ENCODE measurements at places on chromosomes 3 and 15.

DNA sequence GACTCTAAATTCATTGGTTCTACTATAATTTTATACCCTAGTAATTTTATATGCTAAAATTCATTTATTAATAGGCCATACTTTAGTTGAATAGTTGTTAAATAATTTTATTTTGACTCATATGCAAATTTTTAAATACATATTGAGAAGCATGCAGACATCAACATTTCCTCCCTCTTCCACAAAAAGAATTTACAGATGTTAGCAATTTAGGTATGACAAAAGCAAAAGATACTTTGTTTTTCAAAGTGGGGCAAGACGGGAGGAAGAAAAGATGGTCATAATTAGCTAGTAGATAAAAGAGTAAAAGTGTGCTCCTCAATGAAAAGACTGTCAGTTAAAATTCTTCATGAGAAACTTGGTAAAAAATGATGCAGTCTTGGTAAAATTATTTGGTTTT, 148.9 kb upstream of the TSPAN3 start:
- DNase-seq = no peak

DNA sequence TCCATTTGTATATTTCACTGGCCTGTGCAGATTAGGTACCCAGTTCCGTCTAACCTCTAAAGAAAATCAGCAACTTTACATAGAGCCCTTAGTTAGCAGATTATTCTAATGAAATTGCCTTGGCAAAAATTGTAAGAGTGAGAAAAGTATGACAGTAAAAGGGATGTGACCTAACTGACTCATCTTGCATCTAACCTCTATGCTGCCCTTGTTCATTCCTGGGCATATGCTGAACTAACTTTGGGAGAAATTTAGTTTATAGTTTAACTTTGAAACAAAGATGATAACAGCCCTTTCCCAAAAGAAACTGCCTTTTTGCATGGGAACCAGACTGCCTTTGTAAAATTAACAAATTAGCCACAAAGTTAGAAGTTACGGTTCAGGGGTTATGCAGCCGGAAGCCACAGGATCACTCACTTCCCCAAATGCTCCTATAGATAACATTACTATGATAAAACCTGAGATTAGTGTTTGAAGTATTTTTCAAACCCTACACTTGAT, 839.8 kb upstream of the ALCAM start:
- no peak for DNase-seq

GRCh38 chr3:195214381-195214780, 56.6 kb downstream of the XXYLT1 start:
- no peak for DNase-seq

DNA sequence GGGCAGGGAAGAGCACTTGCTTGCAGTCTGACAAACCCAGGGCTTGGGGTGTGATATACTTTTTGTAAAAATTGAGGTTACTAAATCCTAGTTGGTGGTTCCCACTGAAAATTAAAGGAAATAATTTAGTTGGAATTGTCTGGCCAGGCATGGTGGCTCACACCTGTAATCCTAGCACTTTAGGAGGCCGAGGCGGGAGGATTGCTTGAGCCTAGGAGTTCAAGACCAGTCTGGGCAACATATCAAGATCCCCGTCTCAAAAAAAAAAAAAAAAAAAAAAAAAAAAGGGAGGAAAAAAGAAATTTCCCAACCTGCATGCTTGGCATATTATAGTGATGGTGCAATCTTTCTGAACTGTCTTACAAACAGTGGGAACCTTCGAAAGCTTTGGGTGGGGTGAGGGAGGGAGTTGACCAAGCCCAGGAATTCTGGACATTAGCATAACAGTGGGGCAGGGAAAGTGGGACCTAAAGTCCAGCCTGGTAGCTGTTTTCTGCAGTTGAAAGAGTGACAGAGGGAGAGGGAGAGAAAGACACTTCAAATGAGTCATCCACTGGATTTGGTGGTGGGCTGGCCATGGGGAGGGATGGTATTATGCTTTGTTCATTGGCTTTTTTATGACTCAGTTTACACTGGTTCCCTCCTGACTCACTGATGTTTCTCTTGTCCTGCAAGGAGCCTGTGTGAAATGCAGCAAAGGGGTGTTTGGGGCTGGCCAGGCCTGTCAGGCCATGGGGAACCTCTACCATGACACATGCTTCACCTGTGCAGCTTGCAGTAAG, 41.1 kb downstream of the LIMD1 start:
- no peak for DNase-seq

- no peak for DNase-seq
Observed at GRCh38 chr3:141337523-141337854, 30.8 kb upstream of the ZBTB38 start.

GRCh38 chr3:57982561-57983243, 25.5 kb upstream of the FLNB start:
- DNase-seq = no peak

DNA sequence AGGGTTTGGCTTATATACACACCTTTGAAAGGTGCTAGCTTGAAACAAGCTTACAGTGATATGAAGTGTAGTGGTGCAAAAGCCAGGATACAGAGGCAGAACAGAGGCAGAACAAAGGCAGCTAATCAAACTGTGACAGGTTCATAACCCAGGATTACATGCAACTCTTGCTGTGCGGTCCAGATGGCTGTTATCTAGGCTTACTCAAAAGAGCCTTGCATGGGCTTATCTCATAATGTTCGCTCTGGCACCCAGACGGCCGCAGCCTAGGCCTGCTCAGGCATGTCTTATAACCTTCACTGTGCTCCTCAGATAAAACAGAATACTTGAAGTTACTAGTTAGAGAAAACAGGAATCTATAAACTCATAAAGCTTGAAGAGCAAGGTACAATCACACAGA, 22.8 kb upstream of the NOX5 start:
- DNase-seq = no peak

DNA sequence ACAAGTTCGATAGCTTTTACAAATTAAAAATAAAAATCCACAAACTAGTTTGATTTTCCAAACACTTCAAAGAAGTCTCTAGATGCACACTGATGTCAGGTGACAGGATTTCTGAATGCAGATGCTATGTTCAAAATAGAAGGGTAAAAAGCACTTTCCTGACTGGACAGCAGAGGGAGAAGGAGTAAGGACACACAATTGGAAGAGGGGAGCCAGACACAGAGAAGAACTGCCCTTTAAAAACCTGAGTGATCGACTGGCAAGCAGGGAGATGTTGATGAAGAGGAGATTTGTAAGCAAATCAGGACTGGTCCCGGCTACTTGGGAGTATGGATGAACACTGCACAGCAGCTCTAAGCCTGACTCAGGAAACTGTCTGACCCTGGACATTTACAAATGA, 612.8 kb downstream of the MAGI1 start:
- DNase-seq = no peak

- DNase-seq = peak; percentile 89
Observed at GRCh38 chr3:49673715-49674496, at the start of gene APEH. APEH (plus strand) TSS chr3:49674351; CDS start chr3:49674402, 51 bp downstream.

DNA sequence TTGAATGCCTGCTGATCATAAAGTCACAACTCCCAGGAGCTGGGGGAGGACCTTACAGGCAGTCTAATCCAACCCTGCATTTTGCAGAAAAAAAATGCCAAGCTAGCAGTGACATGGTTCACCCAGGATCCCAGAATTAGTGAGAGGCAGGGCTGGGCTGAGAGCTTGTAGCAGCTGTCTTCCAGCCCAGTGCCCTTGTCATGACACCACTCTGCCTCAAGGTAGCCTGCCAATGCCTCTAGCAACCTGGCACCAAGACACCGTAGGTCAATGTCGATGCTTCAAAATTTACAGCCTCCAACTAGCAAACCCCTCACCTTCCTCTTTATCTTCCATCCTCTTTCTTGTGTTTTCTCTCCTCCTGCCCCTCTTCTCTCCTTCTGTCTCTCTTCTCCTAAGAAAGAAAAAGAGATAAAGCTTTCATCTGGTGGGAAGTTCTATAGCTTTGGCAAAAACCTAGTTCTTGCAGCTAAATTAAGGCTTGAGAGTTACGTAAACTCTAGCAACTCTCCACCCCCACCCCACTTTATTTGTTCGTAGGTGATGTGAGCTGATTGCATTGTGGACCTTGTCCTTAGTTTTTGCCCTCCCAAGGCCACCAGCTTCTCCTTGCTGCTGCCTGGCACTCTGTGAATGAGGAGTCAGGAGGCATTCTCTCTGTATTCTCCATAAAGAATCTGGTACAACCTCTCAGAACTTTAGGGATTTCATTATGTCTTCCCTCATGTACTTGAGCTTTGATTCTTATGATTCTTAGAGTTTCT, 18.3 kb upstream of the BFSP2 start:
- no peak for DNase-seq

GRCh38 chr3:128456776-128457715, 9.6 kb downstream of the DNAJB8 start:
- DNase-seq = no peak

DNA sequence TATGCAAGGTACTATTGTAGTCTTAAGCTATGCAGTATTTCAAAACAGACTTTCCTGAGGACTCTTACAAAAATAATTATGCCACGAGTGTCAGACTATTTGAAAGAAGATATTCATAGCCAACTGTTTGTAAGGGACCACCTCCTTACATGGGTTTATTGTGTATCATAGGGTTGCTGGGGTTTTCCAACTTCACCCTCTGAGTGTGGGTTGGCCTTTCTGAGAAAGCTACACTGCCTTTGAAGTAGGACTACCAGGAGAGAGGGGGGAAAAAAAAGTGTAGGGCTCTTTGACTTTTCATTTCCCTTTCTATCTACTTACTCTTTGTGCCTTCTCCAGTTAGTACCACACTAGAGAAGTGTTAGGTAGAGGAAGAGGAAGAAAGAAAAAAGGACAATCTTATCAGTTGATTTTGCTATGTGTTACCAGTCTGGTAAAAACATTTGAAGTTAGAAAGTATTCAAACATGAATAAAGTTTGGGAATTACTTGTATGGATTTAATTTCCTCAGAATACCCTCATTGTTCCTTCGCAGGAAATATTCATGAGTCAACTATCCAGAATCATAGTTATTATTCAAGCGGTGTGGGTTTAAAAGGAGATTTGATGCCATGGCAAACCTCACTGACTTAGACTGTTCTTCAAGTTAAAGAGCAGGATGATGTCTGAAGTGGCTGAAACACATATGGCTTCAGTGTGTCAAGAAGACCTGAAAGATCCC, 329.3 kb upstream of the THBS1 start:
- DNase-seq = peak; percentile 8

DNA sequence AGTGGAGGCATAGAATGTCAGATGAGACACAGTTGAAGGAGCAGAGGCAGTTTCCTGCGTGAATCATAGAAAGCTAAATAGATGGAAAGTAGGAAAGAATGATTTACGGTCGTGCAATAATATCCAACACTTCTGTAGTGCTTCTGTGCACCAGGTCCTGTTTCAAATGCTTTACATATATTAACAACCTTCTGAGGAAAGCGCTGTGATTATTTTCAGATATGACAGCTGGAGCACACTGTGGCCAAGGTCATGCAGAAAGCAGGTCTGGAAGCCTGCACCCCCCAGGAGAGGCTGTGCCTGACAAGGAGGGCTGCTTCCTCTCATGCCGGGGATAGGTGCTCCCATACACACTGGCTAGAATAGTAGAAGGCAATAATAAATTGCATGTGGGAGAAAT, 104.5 kb downstream of the CHRNA7 start:
- DNase-seq = no peak
